ENCODE measurements at places on chromosomes 2 and 18.

DNA sequence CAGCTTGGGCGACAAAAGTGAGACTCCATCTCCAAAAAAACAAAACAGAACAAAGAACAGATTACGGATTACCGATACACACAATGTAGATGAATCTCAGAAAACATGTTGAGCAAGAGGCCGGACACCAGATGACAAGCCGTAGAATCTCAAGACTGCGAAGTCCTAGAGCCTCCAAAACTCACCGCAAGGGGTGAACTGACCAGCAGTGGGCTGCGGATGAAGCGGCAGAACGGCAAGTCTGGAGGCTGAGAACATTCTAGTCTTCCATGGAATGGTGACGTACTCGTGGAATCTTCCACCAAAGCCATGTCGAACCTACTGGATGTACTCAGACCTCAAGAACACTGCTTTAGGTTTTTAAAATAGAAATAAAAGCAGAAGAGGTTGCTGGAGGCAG lies 198.8 kb downstream of the NDUFA10 start:
- H3K4me1 ChIP-seq = peaks cover 8% of the 10 kb centered on the region
- H3K36me3 ChIP-seq = no peaks in the 10 kb centered on the region
- DNase-seq = no peak
- H3K27me3 ChIP-seq = no peaks in the 10 kb centered on the region
- H3K4me3 ChIP-seq = no peak overlapping the region

DNA sequence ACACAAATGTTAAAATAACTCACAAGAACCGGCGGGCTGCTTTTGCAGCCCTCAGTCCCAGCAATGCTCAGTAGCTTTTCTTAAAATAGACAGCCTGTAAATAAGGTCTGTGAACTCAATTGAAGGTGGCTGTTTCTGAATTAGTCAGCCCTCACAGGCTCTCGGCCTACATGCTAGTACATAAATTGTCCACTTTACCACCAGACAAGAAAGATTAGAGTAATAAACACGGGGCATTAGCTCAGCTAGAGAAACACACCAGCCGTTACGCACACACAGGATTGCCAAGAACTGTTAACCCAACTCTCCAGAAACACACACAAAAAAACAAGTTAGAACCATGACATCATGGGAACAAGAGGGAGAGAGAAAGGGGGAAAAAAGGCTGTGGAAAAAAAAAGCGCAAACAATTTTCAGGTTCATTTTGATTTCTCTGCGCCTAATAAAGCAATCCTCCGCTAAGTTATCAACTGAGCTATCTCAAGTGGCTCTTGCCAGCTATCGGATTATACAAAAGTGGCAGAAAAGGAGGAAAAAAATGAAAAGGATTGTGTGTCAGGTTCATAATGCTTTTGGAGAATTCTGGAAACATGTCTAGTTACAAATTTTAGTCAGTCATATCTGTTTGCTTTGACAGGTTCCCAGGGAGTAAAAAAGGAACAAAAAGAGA lies 89.1 kb downstream of the ZEB2 start:
- H3K27me3 ChIP-seq = no peaks in the 10 kb centered on the region
- no peaks in the 10 kb centered on the region for H3K36me3 ChIP-seq
- no peak overlapping the region for H3K4me3 ChIP-seq
- H3K4me1 ChIP-seq = peaks cover 10% of the 10 kb centered on the region
- DNase-seq = no peak

DNA sequence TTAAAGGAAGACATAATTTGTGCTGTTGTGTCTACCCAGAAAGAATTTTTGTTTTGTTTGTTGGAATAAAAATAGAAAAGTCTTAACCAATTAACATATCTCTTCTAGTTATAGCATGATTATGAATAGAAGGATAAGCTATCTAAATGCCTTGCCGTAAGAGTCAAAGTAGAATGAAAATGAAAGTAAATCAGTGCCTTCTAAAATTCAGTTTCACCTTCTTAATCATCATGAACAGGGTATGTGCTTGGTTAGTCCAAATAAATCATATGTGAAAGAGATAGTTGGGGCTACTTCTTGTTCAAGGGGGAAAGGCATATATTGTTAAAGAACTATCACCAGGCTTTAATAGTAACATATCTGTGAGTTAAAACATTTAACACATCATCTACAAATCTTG lies 91.5 kb downstream of the GULP1 start:
- H3K4me3 ChIP-seq = no peak overlapping the region
- H3K27ac ChIP-seq = no peak overlapping the region
- H3K36me3 ChIP-seq = peaks cover 15% of the 10 kb centered on the region
- no peaks in the 10 kb centered on the region for H3K4me1 ChIP-seq
- H3K27me3 ChIP-seq = no peaks in the 10 kb centered on the region

DNA sequence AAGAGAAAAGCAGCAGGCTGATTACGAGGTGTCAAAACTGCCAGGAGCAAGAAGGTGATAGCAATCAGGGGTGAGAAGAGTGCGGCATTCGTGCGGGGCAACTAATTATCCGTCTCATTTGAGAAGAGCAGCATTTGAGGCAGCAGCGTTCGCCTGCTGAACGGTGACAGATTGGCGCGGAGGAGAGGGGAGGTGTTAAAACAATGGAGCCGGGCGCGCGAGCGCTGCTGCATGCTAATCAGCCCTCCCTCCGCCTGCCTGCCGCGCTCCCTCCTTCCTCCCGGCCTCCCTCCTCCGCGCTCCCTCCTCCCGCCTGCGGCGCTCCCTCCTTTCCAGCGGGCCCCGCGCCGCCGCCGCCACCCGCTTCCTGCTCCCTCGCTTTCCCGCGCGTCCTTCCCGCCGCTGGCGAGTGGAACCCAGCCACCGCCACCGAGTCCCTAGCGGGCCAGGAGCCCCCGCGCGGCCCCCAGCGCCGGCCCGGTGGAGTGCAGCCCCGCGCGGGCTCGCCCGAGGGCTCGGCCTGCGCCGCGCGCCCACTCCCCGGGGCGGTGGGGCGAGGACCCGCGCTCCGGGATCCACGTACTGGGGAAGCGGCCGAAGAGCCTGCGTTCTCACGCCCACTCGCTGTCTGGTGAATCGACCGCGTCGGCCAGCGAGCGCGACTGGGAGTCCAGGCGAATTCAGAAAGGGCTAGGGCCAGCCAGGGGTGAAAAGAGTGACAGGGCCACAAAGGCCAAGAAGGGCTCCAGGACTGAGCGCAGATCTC lies 69.5 kb upstream of the PSMD14 start:
- peak; percentile 87 for DNase-seq
- peaks cover 48% of the 10 kb centered on the region for H3K27me3 ChIP-seq
- peaks cover 2% of the 10 kb centered on the region for H3K4me1 ChIP-seq
- H3K27ac ChIP-seq = no peak overlapping the region
- no peaks in the 10 kb centered on the region for H3K36me3 ChIP-seq
- peak overlapping the region; percentile 64 for H3K4me3 ChIP-seq

- no peak overlapping the region for H3K4me3 ChIP-seq
- H3K4me1 ChIP-seq = no peaks in the 10 kb centered on the region
- no peaks in the 10 kb centered on the region for H3K27me3 ChIP-seq
- H3K36me3 ChIP-seq = no peaks in the 10 kb centered on the region
- H3K27ac ChIP-seq = no peak overlapping the region
Observed at GRCh38 chr2:216881411-216881810, 21.5 kb upstream of the TNP1 start.

DNA sequence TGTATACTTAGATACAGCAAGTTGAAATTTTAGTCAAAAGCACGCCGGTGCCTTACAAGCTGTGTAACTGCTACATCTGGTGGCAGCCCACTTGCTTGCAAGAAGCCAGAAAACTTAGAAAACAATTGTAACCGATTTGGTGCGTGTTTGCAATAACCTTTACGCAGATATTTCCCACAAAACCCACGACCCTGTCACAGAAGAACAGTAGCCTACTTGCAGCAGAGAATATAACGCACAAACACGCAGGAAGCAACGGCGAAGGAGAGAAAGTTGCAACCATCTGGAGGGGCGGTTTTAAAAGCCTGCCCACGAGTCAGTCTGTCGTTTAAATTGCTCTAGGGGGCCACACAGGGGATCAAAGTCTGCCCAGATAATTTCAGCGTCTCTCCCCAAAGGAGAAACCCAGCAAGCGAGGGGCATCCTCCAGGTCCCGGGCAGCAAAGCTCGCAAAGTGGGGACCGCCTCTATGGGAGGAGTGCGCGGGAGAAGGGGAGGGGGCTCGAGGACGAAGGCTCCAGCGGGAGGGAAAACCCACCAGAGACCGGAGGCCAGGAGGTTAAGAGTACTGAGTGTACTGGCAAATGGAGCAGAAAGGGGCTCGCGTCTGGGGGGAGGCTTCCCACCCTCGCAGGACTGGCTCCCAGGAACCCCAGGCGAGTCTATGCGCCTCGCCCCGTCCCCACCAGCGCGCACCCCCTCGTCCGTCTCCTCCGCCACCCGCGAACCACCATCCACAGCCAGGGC lies 1.1 kb downstream of the TLK1 start:
- H3K27me3 ChIP-seq = no peaks in the 10 kb centered on the region
- H3K27ac ChIP-seq = peak overlapping the region; percentile 90
- H3K4me3 ChIP-seq = peak overlapping the region; percentile 87
- no peaks in the 10 kb centered on the region for H3K36me3 ChIP-seq
- H3K4me1 ChIP-seq = no peaks in the 10 kb centered on the region

All from H1 (cell line).